CD4-positive, alpha-beta T cell treated with Interleukin-6 for 4 hours (primary cell): ENCODE measurements at places on chromosomes 3 and 15.

GRCh38 chr3:129662191-129662608 lies 55.7 kb upstream of the PLXND1 start:
- DNase-seq: no peak

DNA sequence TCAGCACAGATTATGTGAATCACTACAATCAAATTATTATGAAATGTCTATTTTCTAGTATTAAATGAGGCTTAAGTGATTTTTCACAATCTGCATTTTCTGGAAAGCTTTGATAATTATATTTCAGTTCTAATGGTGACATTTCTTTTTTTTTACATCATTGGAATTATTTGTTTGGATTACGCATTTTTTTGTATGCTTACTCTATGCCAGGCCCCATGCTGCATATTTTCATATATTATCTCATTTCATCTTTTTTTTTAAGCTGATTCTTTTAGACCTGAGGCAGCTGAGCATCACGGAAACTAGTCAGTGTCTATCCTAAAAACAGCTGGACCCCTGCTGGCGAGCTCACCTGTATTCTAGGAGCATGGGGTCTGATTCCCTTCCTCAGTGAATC lies 31.1 kb downstream of the SLCO3A1 start:
- no peak for DNase-seq

- DNase-seq: no peak
These were observed 106.6 kb downstream of the FBN1 start for GRCh38 chr15:48538941-48539340.

DNA sequence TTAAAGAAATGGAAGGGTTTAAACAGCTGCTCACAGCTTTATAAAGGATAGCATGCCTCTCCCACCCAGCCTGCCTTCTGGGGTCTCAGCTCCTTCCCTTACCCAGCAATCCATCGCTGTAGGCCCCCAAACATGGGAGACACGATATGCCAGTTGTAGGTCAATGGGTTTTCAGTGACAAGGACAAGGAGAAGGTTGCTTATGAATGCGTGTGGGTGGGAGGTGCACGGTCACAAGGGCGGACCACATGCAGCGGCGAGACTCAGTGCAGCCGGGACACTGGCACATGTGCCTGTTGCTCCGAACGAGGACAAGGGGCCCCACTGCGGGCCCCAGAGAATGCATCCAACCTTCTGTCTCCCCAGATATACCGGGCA lies 67.0 kb downstream of the MGLL start:
- no peak for DNase-seq

DNA sequence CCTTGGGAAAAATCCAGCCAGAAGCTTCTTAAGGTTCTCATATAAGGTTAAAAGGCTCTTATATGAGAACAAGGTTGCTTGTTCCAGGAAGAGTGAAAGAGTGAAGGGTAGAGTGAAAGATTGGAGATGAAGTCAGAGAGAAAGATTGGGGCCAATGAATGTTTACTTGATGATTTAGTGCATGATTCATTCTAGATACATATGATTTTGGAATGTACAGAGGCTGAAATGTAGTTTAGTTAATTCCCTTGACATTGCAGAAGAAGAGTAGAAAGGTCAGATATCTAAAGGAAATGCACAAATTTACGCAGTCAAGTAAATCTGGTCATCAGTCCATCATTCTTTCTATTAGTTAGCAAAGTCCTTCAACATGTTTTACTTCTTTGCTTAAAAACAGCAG lies 619.8 kb upstream of the ZNF717 start:
- DNase-seq: no peak

DNA sequence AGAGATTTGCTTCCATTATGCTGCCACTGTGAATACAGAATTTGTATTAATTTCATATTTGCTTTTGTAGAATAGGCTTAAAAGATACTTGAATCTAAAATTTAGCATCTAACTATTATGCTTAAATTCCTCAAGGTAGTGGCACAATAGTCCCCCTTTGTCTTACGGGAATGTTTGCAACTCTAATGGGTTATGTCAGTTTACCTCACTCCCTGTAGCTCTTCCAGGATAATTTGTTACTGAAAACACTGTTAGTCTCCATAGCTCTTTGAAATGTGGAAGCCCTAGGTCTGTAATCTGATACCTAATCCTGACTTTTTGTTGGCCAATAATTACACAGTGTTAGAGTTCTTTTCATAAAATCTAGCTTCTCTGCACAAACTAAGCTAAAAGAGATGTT lies 433.4 kb downstream of the PYDC2 start:
- DNase-seq: no peak

DNA sequence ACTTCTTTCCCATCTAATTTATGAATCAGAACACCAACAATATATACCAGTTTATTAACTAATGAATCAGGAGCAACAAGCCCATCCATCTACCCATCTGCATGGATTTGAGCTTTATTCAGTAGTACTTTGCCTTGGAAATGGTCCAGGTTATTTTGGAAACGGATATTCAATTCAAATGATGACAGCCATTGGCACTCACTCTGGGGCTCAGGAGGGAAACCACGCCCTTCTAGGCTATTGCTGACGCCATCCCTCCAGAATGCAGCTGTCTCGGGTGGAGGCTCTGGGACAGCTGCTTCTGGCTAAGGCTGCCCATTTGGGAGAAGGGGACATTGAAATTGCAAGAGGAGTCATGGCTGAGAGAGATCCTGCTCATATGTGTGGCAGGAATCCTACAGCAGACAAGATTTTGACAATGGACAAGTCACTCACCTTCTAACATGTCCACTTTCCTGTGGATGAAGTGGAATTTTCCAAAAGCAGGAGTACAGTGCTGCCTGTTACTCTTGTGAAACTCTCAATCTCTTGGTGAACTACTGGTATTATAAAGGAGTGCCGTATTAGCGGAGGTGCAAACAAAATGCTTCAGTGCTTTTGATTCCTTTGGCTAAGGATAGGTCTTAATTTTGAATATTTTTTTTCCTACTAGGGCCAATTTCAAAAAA lies 29.3 kb upstream of the TRAK1 start:
- DNase-seq: no peak

DNA sequence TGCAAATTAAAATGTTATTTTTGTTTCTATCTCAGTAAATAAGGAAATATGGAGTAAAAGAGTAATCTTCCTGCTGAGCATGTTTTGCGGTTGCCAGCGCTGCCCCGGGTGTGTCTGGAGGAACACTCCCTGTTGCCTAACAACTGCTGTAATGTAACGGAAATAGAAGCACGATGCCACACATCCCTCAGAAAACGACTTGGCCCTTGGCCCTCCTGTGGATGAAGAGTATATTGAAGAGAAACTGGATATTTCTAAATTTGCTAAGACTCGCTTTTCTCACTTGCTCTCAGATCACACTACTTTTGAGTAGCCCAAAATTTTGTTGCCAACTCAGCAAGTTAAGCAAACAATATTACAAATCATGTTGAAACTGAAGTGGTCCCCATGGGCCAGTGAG lies 18.9 kb downstream of the CX3CR1 start:
- DNase-seq: peak; percentile 62

DNA sequence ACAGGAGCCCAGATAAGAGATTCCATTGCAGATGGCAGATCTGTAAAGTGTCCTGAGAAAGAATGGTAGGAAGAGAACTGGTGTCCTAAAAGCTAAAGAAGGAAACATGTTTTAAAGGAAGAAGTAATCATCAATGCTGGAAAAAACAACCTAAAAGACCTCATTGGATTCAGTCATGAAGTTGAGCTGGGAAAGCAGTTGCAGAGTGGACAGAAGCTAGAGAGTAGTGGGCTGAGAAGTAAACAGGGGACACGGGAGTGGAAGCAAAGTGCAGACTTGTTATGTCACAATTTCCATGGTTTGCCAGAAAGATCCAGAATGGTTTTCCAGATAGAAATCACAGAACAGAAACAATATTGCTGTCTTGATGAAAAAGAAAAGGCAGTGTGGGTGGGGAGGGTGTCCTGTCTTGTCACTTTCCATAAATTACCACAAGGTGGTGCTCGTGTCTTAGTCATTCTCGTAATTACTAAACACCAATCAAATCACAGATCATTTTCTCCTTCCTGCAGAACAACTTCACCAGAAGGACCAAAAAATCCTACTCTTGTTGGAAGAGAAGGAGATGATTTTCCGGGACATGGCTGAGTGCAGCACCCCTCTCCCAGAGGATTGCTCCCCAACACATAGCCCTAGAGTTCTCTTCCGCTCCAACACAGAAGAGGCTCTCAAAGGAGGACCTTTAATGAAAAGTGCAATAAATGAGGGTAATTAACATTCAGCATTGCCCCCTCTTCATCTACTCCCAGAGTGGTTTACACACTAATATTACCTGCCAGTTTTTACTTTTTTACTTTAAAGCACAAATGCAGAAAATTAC lies 64.5 kb downstream of the KLHL25 start:
- DNase-seq: peak; percentile 53

GRCh38 chr15:81273855-81274254 lies 50.1 kb downstream of the STARD5 start:
- no peak for DNase-seq

DNA sequence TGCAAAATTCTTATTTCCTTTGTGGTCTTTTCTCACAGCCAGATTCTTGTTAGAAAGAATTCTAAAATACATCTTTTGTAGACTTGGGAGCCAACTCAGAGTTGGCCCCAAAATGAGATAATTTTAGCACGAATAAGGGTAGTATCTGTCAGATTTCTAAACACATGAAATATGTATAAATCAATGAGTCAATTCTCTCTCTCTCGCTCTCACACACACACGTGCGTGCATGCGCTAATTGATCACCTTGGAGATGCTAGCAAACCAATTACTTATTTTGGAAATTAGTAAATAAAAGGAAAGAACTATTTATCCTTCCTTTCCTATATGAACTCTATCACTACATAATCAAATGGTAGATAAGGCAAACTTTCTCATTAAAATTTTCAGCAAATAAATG lies 32.9 kb upstream of the PIK3R4 start:
- DNase-seq: no peak
